ENCODE measurements at places on chromosomes 11 and 22.

DNA sequence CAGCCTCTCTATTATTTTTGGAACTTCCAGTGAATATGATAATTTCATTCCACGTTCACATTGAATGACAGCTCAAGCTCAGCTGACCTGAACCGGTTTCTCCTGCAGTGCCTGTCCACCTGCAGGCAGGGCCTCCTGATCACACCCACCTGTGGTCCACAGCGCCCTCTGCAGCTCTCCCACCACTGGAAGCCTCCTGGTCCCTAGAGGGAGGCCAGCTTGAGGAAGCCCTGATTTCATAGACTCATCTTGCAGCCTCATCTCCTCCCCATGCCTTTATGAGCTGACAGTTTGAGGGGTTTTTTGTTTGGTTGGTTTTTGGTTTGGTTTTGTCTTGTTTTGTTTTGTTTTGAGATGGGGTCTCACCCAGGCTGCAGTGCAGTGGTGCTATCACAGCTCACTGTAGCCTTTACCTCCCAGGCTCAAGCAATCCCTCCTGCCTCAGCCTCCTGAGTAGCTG lies 29.9 kb upstream of the MALAT1 start:
- DNase-seq: peak; percentile 32

DNA sequence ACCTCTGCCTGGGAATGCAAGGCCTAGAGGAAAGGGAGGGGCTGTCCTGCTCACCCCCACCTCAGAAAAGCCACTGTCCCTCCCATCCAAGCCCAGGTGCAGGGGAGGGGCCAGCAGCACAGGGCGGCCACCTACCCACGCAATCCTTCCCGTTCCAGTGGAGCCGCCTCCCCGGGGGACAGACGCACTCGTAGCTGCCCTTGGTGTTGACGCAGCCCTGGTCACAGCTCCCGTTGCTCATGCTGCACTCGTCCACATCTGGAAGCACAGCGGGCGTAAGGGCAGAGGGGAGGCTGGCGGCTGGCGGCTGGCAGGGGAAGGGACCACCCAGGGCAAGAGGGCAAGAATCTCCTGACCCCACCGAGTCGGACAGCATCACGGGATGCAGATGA lies 40.3 kb upstream of the TTLL12 start:
- DNase-seq: peak; percentile 9

GRCh38 chr11:102495161-102496042 lies 35.1 kb downstream of the MMP7 start:
- DNase-seq: peak; percentile 87

DNA sequence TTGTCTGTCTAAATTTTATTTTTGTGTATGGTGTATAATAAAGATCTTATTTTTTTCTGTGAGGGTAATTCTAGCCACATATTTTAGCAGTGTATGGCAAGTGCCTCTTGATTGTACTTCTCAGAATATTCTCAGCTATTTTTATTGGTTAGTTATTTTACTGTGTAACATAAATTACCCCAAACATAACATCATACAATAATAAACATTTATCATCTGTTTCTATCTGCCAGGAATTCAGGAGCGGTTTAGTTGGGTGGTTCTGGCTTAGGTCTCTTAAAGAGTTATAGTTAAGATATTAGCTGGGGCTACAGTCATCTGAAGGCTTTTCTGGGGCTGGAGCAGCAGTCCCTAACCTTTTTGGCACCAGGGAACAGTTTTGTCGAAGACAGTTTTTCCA lies 47.8 kb downstream of the PPFIBP2 start:
- no peak for DNase-seq

DNA sequence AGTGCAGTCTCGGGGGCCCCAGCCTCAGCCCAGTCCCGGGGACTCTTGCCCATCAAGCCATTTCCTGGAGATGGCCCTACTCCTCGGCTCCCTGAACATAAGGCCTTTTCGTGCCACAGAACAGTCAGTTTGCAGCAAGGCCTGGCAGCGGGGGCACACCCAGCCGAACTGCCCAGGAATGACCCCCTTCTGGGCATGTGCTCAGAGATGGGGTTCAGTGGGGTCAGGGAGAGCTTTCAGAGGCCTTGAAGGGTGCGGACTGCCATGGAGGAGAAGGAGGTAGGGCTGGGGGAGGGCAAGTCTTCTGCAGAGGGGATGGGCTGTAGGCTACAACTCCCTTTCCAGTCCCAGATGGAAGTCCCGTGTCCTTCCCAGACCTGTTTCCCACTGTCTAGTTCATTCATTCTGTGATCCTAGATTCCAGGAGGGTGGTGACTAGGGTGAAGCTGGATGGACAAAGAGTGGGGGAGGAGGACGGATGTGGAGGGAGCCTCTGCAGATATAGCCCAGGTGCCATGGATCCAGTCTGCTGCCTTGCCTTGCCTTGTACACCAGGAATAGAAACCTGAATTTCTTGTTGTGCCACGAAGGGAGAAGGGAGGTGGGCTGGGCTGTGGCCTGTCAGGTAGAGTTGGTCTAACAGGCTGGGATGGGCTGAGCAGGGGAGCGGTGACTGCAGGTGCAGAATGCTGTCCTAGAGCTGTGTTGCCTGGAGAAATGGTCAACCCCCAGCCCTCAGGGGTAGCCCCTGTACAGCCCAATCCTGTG lies 14.2 kb upstream of the OMP start:
- DNase-seq: no peak

DNA sequence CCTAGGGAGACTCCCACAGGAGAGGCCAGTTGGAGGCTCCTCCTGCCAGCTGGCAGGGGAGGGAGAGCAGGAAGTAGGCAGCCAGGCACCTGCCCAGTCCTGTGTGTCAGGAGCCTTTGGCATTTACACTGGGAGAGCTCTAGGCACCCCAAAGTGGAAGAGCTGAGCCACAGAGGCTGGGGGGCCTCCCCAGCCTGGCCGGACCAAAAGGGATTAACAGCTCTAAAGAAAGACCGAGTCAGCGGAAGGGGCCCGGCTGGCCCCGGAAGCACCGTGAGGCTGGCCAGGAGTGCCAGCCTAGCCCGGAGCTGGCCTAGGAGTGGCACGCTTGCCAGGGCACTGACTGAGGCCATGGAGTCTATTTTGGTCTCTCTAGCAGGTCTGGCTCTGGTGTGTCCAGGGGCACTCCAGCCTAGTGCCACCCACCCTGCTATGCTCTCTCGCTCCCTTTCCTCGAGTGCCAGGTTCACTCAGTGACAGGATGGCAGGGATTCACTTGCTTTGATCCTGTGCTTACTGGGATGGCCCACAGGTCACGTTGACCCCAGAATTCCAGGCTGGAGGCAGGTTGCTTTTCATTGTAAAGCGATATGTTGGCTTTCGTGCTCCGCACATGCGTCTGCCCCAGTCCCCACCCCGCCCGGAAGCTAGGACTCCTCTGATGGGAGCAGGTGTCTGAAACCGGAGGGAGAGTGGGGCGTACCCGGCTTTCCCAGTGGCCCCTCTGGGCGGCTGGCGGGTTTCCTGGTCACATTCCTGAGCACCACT lies 3.3 kb upstream of the KMT5B start:
- DNase-seq: no peak

DNA sequence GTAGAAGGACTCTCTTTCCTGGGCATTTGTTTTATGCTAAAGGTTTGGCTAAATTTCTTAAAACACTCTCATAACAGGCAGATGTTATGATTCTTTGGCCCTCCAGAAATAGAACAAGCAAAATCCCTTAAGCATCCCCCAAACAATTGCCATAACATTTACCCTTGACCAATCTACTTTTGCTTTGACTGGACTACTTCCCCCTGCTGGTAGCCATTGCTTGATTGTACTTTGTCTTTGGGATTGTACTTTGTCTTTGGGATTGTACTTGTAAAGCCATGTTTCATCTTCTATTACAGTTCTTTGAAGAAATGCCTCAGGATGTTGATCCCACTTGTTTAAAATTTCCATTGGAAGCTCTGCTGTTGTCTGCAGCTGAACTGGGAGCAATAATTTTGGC lies 53.3 kb upstream of the GLYAT start:
- no peak for DNase-seq

DNA sequence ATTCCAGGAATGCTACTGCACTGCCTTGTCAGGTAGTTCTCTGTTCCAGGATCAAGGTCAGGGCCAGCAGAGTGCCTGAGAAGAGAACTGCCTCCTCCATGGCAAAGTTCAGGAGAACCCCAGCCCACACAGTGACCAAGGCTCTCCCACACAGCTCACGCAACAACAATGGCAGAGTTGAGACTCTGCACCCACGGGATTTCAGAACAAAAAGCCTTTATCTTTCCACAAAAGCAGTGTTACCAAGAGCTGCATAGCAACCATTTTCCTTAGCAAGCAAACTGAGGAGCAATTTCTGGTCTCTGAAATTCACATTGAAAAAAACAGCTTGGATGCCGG lies 11.1 kb downstream of the PLAAT3 start:
- DNase-seq: no peak

DNA sequence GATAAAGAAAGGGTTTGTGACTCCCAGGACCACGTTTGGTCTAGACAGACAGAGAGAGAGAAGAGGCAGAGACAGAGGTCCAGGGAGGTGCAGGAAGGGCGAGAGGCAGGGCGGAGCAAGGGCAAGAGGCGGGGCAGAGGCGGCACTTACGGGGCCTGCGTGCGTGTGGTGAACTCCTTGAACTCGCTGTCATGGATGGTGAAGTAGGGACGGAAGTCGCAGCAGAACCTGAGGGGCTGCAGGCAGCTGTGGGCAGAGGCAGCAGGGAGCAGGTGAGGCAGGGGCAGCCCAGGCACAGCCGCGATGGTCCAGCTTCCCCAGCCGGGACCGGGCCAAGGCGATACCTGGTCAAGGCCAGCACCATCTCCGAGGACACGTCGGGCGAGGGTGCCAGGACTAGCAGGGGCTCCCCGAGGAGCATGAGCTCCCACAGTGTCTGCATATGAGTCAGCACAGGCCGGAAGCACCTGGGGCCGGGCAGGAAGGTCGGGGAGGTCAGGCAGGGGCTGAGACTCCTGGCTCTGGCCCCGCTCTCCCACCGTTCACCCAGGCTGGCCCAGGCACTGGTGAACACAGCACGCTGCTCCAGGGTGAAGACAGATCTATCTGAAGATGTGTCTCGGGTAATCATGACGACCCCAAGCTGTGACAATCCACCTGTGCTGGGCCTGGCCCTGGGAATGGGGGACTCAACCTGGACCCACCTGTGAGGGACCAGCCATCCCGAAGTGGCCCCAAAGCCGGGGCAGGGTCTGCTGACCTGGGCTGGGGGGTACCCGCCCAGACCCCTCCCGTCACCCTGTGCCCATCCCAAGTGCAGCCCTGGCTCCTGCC lies 7.2 kb upstream of the PLXNB2 start:
- no peak for DNase-seq

GRCh38 chr22:46596819-46597218 lies 23.4 kb upstream of the GRAMD4 start:
- no peak for DNase-seq

DNA sequence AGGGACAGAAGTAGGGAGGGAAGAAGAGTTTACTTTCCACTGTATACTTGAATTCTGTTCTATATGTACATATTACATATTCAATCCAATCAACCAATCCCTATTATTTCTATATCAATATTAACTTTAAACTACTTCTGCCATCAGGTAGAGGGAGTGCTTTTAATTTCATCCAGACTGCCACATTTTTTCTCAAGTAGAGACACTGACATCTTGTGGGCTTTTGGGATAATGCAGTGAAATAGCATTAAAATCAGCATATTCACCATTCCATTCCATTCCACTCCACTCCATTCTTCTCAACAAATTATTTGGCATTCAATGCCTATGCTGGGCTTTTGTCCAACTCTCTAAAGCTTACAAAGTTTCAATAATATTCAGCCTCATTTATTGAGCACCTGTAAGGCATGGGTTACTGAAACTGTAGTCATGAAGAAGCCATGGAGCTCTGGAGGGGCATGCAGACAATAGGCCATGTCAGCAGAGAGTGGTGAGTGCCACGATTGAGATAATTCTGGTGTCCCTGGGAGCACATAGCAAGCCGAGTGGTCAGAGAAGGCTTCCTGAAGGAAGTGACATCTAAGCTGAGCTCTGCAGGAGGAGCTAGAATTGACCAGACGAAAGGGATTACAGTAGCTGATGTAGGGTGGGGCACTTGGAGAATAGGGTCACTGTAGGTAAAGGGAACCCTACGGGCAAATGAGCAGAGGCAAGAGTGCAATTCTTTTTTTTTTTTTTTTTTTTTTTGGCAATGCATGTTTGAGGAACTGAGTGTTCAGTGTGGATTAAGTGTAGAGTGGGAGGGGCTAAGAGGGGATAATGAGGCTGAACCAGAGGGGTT lies 12.8 kb upstream of the CLPB start:
- DNase-seq: peak; percentile 73

DNA sequence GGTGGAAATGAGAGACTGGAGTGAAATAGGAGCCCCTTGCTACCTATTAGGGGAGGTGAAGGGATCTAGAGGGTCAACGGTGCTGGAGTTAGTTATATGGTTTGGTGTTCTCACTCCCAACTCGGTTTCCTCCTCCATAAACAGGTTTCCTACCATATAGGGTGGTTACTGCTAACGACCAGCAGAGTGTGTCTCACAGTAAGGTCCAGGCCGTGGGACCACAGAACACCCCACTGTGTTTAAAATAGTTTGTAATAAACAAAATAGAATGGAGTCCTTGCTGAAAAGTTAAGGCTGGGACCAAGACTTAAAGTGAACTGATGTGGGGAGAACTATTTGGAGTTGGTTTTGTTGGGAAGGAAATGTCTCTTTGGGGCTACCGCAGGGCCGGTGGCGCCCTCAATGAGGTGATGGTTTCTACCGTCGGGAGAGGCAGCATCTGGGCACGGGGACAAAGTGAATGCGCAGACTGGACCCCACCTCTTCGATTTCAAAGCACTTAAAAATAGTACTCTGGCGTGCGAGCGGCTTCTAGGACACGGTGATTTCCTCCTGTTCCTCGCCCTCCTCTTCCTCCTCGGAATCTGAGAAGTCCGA lies 4.5 kb downstream of the DBX1 start:
- no peak for DNase-seq

- DNase-seq: no peak
These were observed 8.0 kb downstream of the CCND1 start for GRCh38 chr11:69648679-69649575.

- peak; percentile 84 for DNase-seq
These were observed 5.7 kb downstream of the FTH1 start for GRCh38 chr11:61961570-61962212.

GRCh38 chr11:45692808-45693453 lies 27.5 kb upstream of the CHST1 start:
- no peak for DNase-seq

DNA sequence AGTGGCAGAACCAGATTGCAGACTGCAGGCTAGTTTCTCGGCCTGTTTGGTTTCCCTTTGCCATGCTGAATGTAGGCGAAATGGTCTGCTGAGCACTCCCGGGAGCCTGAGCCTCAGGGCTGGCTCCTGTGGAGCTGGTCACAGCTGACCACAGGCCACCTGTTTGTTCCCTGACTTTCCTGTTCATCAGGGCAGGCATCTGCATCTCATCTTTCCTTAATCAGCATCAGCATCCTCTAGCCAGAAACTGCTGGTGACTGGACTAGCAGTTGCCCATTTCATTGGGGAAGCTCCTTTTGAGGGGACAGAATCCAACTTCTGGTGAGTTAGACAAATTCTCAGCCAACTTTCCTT lies 20.2 kb upstream of the C11orf96 start:
- no peak for DNase-seq

GRCh38 chr11:12050470-12051286 lies 42.3 kb upstream of the DKK3 start:
- peak; percentile 50 for DNase-seq

GRCh38 chr11:59866397-59866796 lies at the start of gene TCN1:
Gene TCN1, minus strand, starts transcription at chr11:59866487. Its CDS starts 17 bp downstream, at chr11:59866470.
- no peak for DNase-seq

GRCh38 chr11:10568486-10568941 lies at the start of gene LYVE1:
Gene LYVE1, minus strand, starts transcription at chr11:10568665. Its CDS starts 133 bp downstream, at chr11:10568532.
- no peak for DNase-seq

- no peak for DNase-seq
These were observed 714.9 kb downstream of the LUZP2 start for GRCh38 chr11:25211635-25212254.

- no peak for DNase-seq
These were observed 103.0 kb downstream of the PLEKHA7 start for GRCh38 chr11:16911186-16911585.
